Daoy (cell line): ENCODE measurements at places on chromosomes 2 and 18. TPM values are rescaled to one million over a fixed set of nuclear protein-coding genes. Genes with fewer than 3 reads are reported as not detected.

- DNase-seq, result no peak
Observed at GRCh38 chr18:69759046-69759445, 188.6 kb downstream of the CD226 start.

- peak; percentile 70 for DNase-seq
Observed at GRCh38 chr2:85537600-85538506, 1.1 kb upstream of the MAT2A start.

- DNase-seq, result no peak
Observed at GRCh38 chr2:239302808-239303557, 97.8 kb downstream of the HDAC4 start.

DNA sequence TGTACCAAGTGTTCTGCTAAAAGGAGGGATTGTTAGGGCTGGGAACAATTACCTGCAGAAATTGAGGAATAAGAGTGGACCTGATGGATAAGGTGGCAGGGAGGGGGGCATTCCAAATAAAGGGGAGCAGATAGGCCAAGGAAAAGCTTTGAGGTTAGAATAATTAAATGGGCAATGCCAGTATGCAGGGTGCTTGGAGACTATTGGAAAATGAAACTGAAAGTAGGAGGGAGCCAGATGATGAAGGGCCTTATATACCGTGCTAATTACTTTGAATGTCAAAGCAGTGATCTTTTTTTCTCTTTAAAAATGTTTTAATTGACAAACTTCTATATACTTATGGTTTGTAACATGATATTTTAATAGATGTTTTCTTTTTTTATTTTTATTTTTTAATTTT is 42.9 kb downstream of the MMADHC start:
- DNase-seq, result no peak

Gene COX5B
- 318 and 380 TPM in 2 replicates for total RNA-seq

DNA sequence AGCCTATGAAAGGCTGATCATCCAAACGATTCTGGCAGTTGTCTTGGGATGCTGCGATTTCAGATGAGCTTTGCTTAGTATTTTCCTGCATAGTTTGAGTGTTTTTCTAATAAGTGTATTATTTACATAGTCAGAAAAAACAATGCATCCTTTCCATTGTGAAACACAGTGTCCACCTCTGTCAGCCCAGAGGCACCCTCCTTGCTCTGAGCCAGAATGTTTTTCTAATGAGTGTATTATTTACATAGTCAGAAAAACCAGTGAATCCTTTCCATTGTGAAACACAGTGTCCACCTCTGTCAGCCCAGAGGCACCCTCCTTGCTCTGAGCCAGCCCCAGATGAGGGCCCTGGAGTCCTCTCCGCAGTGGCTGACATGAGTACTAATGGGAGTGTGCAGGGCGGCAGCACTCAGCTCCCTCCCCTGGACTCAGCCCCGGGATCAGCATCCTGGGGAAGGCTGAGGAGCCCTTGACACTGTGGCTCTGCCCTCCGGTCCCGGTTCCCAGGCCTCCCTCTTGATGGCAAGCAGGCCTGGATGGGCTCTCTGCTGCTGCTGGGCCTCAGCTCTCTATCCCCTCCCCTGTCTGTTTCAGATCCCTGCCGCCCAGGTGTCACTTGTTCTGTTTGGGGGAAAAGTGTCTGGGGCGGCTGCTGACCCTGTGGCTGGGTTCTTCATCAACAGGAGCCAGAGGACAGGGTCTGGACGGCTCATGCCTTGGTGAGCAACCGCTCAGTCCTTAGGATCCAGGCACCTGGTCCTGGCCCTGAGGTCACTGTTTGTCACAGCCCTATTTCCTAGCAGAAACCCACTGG is 5.9 kb downstream of the MFSD2B start:
- DNase-seq, result peak; percentile 63

Gene SLC9A2
- 0.92 and 1.5 TPM in 2 replicates for total RNA-seq

DNA sequence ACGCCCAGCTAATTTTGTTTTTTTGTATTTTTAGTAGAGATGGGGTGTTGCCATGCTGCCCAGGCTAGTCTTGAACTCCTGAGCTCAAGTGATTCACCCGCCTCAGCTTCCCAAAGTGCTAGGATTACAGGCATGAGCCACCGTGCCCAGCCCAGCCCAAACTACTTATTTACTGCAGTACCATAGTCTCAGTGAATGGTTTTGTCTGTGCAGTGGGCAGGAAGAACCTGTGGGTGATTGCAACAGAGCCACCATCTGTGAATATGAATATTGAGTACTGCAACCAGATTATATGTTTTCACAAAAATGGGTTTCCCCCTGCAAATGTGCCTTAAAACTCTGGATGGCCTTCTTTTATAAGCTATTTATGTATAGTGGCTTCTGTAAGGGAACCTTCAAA is 9.1 kb downstream of the MPPE1 start:
- no peak for DNase-seq

- peak; percentile 85 for DNase-seq
Observed at GRCh38 chr2:205885492-205886099, 200.4 kb downstream of the INO80D start.

GRCh38 chr2:100359576-100359975 is 37.3 kb upstream of the LONRF2 start:
- no peak for DNase-seq

Gene ALKAL2
- 1.8 and 2.6 TPM in 2 replicates for total RNA-seq

Gene GFPT1
- 20.5 and 21.7 TPM in 2 replicates for total RNA-seq

Gene CFC1
- not detected in 2 replicates for total RNA-seq

DNA sequence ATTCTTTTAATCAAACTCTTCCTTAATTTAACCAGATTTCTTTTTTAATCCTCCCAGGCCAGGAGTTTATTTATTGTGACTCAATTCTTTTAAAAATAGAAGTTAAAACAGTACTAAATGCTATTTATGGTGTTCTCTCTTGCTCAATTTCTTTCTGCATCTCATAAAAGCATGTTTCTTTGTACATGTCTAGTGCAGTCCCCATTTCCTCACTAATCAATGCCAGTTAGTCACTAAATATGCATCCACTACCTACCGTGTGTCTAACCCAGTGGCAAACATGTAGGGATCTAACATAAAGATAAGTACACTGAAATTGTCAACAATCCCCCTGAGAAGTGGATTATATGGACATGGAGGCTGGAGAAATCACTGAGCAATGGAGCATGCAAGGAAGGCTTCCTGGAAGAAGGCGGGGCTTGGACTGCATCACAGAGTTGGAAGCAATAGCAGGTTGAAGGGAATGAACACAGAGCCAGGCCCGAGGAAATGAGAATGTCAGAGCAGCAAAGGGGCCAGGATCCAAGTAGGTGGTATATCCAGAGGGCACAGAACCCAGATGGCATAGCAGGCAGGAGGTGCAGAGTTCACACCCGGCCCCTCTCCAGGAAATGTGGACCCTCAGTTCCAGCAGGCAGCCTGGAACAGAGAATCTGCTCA is 105.3 kb upstream of the FOSL2 start:
- DNase-seq, result no peak

GRCh38 chr2:180442860-180443644 is 436.0 kb upstream of the CWC22 start:
- DNase-seq, result no peak

DNA sequence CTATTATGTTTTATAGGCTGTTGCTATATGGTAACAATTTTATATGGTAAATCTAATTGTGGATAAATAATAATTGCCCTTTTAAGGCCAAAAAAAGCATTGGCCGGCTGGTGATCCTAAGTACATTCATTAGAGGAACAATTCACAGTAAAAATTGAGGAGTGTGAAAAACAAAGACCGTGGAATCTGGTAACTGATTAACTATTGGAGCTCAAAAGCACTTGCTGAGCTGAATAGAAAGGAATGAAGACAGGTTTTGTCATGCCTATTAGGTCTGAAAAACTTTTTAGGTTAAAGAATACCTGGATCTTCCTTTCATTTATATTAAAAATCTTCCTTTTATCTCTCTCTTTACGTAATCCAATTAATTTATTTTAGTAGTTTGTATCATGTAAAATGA is 18.5 kb upstream of the RBBP8 start:
- no peak for DNase-seq

Gene SCN2A
- 0.51 and 0.83 TPM in 2 replicates for total RNA-seq

Gene FAM228A
- not detected in 2 replicates for total RNA-seq

- no peak for DNase-seq
Observed at GRCh38 chr2:102172745-102173144, 14.1 kb upstream of the IL1RL2 start.

- DNase-seq, result no peak
Observed at GRCh38 chr2:55422876-55423665, 3.4 kb upstream of the CCDC88A start.

Gene MGAT4A
- 3.9 and 7.7 TPM in 2 replicates for total RNA-seq

- no peak for DNase-seq
Observed at GRCh38 chr2:111982822-111983221, 72.2 kb upstream of the TMEM87B start.

- peak; percentile 26 for DNase-seq
Observed at GRCh38 chr2:208407667-208408066, 1.1 kb downstream of the PTH2R start.
